Glomerular endothelial cell (primary cell): ENCODE measurements at places on chromosomes 6 and 20.

- DNase-seq: no peak
These were observed 20.0 kb downstream of the PRPF6 start for GRCh38 chr20:64000906-64001305.

DNA sequence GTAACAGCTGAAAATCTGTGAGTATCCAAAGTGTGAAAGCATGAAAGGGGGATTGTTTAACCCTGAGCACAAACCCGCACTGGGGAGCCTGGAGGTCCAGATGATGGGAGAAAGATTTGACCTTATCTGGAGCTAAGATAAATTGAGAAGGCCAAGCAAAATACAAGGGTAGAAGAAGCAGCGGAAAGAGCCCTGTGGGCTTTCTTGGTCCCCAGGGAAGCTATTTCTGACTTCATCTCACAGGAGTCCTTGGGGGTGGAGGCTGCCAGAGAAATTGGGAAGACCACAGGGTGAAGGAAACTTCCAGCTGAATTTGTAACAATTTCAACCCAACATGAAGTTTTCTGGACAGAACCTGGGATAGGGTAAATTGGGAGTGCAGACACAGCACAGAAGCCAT is 476.9 kb downstream of the MMUT start:
- DNase-seq: no peak

DNA sequence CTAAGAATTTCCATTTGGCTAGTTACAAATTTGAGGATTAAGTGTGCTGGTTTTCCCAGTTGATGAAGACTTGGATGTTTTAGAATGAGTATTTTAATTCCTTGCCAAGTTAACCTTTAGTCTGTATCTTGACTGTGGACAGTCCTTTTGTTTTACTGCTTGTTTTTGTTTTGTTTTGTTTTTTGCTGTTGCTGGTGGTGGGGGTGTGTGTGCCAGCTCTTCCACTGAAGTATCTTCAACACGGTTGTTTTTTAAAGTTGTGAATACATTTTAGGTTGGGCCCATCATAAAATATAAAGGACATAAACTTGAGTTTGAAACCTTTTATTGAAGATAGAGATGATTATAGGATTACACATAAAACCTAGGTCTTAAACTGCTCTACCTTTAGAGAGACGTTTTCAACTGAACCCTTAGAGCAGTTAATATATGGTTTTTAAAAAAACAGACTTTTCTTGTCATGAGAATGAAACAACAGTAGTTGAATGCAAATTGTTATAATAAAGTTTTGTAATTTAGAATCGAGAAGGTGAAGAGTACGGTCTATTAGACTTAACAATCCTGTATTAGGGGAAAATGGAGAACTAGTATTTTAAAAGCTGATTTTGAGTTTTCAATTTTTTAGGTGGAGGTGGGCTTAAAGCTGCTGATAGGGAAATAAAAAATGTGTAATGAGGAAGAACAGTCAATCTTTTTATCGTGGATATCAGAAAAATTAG is 4.0 kb downstream of the QKI start:
- DNase-seq: no peak

DNA sequence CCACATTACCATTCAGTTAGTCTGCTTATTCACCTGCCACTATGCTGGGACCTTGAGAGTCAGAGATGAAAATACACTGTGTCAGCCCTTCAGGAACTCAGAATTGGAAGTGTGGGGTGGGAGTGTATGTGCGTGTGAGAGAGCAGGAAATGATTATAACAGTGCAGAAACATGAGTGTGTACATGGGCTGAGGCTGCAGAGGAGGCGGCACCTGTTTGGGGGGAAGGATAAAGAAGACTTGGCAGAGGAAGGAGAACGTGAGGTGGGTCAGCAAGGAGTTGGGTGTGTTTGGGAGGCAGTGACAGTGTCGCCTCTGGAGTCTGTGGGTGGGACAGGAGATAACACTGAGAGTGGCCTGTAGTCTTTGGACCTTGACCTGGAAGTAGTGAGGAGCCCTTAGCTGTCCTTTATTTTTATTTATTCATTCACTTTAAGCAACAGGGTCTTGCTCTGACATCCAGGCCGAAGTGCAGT is 3.1 kb downstream of the CHMP4B start:
- DNase-seq: no peak

GRCh38 chr6:140174524-140174923 is 800.1 kb upstream of the CITED2 start:
- DNase-seq: no peak

GRCh38 chr6:36123270-36124139 is 6.8 kb upstream of the MAPK13 start:
- no peak for DNase-seq

DNA sequence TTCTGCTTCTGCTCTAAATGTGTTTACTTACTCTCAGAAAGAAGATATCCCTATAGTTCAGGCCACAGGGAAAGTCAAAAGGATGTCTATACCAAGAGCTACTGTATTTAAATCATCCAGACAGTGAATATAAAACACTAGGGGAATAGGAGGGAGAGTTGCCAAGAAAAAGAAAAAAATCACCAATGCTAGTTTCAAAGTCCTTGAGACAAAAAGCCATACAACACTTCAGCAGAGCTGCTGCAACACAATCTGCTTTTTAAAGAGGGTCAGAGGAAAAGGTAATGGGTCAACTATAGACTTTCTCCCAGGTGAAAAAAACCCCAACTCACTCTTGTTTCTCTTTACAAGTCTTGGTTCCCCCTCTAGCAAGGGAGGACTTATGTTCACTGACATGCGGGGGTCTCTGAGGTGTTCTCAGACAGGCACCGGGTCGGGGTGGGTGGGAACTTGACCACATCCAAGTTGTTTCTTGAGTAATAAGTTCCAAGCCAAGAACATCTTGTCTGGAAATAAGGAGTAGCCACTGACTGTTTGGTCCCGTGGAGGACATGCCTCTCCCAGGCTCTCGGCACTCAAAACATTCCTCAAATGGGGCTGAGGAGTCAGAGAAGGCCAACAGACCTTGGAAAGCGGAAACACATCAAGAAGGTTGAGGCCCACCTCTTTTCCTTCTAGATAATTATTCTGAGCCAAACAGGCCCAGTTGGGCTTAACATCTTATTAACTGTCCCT is 47.7 kb downstream of the GJA10 start:
- DNase-seq: no peak
